ENCODE measurements at places on chromosomes 16 and 17.

DNA sequence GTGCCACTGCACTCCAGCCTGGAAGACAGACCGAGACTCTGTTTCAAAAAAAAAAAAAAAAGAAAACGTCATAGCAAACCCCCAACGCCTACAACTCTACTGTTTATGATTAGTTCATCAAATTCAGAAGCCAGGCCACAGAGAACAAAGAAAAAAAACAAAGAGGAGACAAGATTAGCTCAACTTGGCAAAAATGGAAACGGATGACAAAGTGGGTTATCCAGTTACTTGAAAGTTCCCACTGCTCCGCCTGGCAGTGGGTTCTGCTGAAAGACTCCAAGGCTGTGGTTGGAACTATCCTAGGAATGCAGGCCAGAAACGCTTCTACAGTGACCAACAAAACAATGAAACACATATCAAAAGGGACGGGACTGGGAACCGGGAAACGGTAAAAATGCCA is 53.1 kb downstream of the MRM3 start:
- DNase-seq: no peak

DNA sequence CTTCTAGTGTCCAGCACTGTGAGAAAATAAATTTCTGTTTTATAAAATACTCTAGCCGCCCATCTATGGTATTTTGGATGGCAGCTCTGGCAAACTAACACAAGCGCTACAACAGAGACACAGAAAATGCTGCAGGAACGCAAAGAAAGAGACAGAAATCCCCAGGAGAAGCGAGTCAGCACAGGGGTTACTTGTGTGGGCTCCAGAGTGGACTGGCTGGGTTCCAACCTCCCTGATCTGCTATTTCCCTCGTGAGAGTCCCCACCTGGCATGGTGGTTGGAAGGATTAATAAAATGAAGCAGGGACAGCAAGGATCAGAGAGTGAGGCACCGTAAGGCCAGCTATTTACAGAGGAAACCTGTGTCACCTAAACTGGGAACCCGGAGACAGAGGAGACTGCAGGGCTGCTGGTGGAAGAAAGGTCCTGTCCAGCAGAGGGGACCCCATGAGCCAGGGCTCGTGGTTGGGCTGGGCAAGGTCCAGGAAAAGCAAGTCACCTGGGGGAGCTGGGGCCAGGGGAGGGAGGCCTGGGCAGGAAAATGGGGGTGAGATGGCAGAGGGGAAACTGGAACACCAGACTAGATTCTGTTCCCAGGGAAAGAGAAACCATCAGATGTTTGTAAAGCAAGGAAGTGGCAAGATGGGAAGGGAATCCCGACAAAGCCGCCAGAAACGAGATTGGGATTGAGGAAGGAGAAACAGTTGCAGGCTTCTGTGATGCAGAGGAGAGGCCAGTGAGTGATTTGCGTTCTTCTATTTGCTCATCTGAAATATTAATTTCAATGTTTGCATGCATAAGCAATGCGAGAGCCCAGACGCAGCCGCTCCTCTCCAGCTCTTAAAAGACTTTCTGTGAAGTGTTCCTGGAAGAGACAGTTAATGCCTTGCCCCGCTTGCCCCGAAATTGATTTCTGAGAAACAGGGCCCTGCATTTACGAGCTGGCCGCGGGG is 63.0 kb upstream of the TEKT3 start:
- DNase-seq: no peak

GRCh38 chr16:30874244-30874820 is 19.5 kb downstream of the BCL7C start:
- no peak for DNase-seq

GRCh38 chr16:48358419-48358818 is 26.8 kb downstream of the SIAH1 start:
- no peak for DNase-seq

DNA sequence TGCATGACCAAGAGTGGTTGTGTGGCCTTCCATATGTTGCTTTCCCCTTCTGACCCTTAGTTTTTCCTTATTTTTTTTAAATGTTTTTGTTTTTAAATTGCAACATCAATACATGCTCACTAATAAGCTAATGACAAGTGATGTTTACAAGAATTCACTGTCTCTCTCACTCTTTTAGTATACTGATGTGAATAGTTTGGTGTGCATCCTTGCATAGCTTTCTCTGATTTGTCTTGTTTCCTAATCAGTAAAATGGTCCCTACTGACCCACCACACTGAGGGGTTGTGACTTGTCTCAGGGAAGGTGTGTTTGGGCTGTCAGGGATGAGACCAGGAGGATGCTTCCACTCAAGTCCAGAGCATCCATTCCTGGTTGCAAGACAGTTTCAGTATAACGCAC is 26.0 kb downstream of the CIITA start:
- DNase-seq: no peak

DNA sequence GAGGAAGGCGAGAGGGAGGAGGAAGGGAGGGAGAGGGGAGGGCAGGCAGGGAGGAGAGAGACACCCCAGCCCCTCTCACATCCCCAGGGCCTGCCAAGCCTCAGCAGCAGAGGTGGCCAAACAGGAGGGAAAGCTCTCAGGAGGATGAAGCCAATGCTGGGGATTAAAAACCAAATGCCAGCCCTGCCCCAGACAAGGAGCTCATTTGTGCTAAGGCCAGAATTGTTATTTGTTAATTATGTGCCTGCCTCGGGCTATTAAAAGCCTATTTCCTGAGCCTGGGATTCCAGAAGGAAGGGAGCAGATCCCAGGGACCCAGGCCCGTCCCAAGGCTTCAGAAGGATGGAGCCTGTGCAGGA is 27.9 kb upstream of the GINS2 start:
- DNase-seq: no peak

DNA sequence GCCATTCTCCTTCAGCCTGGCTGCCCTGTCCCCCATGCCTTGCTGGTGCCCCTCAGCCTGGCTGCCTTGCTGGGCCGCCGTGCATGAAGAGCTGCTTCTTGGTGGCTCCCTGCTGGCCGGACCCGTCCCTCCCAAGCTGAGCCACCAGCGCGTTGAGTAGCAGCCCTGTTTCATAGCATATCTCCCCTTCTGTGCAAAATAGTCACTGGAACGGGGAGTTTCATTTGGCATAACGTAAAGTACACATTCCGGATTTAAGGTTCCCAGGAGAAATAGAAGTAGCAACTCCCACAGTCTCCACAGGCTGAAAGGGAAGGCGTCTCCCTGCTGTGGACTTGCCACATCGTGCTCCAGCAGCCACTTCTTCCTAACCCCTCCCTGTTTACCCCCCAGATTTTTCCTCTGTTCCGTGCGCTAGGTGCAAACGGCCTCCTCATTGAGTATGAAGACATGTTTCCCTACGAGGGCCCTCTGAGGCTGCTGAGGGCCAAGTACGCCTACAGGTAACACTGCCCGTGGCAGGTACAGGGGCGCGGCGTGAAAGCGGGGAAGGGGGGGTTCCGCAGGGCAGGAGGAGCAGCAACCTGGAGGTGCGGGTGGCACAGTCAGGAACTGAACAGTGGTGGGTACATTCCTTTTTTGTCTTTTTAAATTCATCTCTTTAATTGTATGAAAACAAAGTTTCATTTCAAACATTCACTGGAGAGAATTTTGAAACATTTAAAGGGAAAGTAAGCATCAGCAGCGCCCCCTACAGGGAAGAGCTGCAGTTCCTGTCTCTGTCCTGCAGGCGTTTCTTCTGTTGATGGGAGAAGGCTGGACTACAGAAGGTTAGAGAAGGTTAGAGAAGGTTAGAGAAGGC is 5.8 kb upstream of the OGFOD3 start:
- peak; percentile 63 for DNase-seq

DNA sequence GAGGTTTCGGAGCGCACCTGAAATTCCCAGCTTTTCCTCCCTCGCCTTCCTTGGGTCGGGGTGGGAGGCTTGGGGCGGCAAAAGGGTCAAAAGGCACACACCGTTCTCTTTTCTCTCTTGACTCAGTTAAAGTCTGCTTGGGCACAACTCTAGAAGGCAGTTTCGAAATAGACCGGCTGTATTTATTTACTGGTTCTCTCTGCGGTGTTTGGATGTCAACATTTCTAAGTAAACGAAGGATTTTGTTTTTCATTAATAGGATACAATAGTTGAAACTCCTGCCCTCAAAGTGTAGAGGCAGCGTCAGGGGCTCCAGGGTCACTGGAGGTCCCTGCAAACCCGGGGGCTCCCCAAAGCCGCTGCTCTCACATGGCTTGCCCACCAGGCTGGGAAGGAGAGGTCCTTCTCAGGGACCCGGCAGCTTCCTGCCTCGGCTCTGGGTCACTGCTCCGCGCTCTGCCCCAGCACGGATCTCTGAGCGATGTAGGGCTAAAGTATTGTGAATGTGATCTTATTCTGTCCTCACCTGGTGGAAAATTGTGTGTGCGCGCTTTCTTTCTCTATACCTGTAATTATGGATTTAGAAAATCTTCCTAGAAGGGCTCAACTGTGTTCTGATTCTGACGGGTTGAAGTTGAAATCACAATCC is 952 bp downstream of the BMERB1 start:
- no peak for DNase-seq

Data from common myeloid progenitor, CD34-positive (primary cell).